ENCODE measurements at places on chromosomes 12 and 14.

DNA sequence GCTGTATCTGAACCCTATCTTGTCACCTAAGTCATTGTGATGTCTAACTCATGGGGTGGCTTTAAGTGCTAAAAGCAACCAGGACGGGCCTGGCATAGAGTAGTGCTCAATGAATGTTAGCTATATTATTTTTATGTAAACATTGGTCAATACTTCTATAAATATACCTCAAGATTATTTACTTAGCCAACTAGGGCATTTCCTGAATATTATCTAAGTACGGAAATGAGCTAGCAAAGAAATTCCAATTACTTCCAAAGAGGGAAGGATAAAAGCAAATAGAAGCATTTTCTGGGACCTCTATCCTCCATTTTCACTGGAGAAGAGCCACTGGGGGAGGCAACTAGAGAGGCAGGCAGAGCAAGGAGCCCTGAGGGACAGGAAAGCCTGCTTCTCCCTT, 20.6 kb downstream of the CCDC92 start:
- DNase-seq: no peak

DNA sequence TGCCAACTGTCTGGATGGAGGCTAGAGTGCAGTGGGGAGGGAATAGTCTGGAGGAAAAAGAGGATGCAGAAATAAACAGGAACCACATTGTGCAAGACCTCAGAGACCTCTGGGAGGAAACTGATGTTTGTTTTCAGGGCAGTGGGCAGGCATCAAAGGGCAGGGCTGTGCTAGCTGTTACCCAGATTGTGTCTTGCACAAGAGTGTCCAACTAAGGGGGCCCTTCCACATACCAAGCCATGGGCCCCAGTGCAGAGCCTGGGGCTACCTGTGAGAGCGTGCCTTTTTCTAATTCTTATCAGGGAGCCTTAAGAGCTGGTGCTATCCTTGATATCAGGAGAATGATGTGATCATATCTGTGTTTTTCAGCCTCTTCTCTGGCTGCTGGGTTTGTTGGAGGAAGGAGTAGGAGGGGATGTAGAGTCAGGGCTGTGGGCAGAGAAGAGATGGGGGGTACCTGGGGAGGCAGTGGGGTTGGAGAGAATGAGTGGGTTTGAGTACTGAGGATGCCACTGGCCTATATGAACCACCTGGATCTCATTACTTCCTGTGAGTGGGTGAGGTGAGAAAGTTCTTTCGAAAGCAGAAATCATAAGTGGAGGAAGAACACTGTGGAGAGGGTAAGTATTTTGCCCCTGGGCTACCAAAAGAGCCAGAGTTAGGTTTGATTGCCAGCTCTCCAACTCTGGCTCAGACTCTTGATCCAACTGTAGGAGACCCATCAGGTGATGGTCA, 259.2 kb upstream of the CRY1 start:
- no peak for DNase-seq

DNA sequence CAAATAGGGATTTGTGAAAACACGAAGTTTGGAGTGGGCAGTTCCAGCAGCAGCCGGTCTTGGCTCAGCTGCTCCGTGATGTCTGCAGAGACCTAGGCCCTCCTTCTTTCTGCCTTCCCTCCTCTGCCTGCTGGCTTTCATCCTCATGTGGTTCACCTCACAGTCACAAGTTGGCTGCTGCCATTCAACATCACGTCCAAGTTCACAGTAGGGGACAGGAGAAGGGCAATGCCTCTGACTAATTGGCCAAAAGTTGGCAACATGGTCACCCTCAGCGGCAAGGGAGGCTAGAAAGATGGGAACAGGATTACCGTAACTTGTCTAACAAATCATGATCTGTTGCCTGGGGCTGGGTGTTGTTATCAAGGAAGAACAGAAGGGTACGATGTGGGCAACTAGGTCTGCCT, 7.8 kb upstream of the CACNA2D4 start:
- no peak for DNase-seq

GRCh38 chr12:98294051-98294805, 221.2 kb upstream of the TMPO start:
- DNase-seq: no peak

GRCh38 chr12:74598819-74599218, 61.2 kb downstream of the ATXN7L3B start:
- peak; percentile 4 for DNase-seq

DNA sequence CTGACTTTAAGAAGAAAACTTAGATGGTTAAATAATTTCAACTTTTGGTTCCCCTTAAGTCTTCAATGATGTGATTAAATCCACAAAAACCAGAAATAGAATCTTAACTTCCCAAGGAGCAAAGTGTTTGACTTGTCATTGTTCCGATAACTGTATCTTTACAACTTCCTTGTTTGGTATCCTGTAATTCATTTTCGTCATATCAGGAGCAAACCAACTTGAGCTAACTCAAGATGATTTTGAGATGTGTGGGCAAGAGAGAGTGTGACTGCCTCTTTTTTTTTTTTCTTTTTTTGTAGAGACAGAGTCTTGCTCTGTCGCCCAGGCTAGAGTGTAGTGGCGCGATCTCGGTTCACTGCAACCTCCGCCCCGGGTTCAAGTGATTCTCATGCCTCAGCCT, 25.3 kb downstream of the DRAM1 start:
- no peak for DNase-seq

- DNase-seq: no peak
Observed at GRCh38 chr14:56549721-56550120, 29.9 kb upstream of the TMEM260 start.

- DNase-seq: no peak
Observed at GRCh38 chr12:3107954-3108353, 30.8 kb downstream of the TSPAN9 start.

GRCh38 chr14:82180139-82180538, 646.5 kb upstream of the SEL1L start:
- DNase-seq: no peak

- no peak for DNase-seq
Observed at GRCh38 chr14:90580377-90581335, 183.8 kb downstream of the CALM1 start.

GRCh38 chr14:98006008-98006407, 1208.8 kb downstream of the VRK1 start:
- DNase-seq: no peak

- no peak for DNase-seq
Observed at GRCh38 chr12:38744041-38744440, 161.3 kb downstream of the CPNE8 start.

- no peak for DNase-seq
Observed at GRCh38 chr12:1212526-1212925, 221.5 kb downstream of the ERC1 start.

DNA sequence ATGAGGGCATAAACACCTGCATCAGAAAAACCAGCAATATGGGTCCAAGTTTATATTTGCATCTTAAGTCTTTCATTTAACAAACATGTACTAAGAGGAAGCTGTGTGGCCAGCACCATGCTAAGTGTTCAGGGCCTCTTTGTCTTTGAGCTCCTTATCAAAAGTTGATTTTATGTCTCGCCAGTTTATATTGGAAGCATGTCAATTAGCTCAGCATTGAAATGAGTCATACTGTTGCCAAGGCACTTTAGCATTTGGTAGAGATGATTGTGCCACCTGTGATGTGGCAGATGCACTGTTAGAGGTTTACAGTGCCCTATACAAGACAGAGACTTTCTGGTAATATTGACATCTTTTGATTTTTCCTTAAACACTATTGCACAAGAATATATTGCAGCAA, 68.5 kb downstream of the BHLHE41 start:
- peak; percentile 11 for DNase-seq

DNA sequence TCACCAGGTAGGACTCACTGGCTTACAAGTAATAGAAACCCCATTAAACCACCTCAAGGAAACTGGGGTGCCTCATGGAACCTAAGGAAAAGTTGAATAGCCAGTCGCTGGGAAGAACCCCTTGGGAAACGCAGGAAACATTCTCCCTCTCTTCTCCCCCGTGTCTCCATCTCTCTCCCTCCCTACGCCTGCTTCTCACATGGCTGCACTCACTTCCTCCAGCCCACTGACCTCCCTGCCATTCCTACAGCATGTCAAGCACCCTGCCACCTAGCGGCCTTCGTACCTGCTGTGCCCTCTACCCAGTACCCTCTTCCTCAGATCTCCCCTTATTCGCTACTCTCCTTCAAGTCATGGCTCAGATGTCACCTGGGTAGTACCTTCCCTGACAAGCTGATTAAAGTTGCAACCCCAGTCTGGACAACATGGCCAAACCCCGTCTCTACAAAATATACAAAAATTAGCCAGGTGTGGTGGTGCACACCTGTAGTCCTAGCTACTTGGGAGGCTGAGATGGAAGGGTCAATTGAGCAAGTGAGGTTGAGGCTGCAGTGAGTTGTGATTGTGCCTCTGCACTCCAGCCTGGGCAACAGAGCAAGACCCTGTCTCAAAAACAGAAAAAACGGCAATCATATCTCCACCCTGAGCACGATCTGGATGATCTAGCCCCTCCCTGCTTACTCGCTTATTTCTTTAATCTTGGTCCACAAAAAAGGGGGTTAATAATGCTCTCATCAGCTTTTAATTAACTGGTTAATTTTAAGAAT, 6.4 kb upstream of the DTX1 start:
- DNase-seq: no peak

DNA sequence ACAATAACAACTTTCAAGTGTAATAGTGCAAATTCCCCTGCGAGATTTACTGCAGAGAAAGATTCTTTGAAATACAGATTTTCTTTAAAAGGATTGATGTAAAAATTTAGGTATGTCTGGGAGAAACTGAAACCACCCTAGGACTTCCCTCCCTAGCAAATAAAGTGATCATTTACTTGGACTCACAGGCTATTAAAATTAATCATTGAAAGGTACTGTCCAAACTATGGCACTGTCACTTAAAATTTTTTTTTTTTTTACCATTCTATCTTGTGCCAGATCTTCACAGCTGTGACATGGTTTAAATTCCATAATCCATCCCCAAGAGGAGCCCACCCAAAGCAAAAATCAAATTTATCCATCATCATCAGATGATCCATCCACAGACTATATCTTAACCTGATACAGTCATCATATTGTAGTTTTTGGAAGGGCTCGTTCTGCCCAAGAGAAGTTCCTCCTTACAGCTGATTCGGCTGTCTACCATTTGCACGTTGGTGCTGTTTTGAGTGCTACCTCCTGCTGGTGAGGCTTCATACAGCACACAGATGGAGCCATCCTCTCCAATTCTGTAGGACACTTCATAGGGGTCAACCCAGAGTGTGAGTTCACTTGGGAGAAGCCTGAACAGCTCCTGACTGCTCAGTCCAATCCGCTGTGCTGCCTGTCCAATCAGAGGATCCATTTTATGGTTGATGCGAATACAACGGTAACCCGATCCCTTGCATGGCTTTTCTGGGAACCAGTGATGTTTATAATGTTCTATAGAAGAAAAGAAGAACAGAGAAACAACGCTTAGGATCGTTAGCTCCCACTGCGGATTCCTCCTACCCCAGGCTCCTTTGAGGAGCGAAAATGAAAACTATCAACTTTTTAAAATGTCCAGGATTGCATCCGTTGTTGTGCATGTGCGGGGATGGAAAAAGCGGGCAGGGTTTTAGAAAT, 1.7 kb downstream of the BTG1 start:
- DNase-seq: peak; percentile 71

GRCh38 chr12:52123487-52124186, 44.1 kb downstream of the SMIM41 start:
- no peak for DNase-seq

All from H54 (cell line).